ENCODE measurements at places on chromosomes 2 and 18. TPM values are rescaled to one million over a fixed set of nuclear protein-coding genes. Genes with fewer than 3 reads are reported as not detected.

GRCh38 chr2:232238108-232238507, 140.4 kb upstream of the ALPP start:
- DNase-seq = no peak

GRCh38 chr18:8288472-8289195, 320.6 kb upstream of the RAB12 start:
- DNase-seq = no peak

DNA sequence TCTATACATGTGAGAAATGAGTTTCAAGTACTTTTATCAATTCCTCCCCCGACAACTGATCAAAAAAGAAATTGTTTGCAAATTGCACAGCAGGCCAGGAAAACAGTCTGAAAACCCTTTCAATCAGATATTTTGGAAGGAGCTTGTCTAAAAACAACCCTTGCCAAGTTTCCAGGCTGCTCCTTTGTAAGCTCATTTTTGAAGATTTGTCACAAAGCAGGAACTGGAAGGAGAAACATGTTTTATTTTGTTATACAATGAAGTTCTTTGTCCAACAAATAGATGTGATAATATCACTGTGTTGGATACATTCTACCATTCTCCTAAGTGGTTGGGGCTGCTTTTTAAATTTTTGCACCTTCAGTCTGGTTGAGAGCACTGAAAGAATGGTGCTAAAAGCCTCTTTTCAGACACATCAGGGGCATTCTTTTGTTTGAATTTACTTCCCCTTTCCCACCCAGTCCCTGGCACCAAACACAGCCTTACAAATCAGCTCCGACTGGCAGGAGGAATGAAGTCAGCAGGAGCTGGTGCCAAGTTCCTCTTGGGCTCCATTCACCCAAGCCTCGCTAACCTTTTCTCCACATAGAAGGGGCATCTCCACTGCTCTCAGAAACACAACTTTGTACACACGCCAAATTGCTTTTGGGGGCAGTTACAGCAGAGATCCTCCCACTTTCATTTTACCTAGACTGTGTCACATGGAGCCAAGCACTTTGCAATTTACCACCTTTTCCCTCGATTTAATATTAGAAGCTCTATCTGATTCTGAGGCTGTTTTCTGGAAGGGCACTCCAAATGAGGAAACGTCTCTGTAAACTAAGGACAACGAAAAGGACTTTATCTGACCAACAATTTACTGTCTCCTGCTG, 88.0 kb downstream of the C1D start:
- no peak for DNase-seq

PLB1 gene
- 0.67 TPM for total RNA-seq

DNA sequence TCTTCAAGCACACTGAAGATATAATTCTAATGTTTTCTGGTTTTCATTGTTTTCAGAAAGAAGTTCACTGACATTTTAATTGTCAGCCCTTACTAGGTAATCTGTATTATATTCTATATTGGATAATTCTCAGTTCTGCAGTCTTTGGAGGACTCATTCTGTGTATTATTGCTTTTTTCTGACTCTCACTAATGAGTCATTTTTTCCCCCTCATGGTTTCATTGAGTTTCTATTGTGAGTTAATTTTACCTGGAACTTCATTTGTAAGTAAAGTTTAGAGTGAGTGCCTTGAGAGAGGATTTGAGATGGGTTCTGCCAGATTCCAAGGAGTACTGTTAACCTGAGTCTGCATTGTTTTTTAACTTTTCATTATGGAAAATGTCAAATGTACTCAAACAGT, 90.4 kb upstream of the LYPD1 start:
- DNase-seq = no peak

IER3IP1 gene
- 10.3 TPM for total RNA-seq
